ENCODE measurements at places on chromosomes 16 and 17. TPM values are rescaled to one million over a fixed set of nuclear protein-coding genes. Genes with fewer than 3 reads are reported as not detected.

LAT gene
- 373 TPM for total RNA-seq

DNASE1 gene
- total RNA-seq = 35.1 TPM

TBC1D3K gene
- not detected for total RNA-seq

PLCG2 gene
- total RNA-seq = 5.7 TPM
